ENCODE measurements at places on chromosomes 5 and 9.

DNA sequence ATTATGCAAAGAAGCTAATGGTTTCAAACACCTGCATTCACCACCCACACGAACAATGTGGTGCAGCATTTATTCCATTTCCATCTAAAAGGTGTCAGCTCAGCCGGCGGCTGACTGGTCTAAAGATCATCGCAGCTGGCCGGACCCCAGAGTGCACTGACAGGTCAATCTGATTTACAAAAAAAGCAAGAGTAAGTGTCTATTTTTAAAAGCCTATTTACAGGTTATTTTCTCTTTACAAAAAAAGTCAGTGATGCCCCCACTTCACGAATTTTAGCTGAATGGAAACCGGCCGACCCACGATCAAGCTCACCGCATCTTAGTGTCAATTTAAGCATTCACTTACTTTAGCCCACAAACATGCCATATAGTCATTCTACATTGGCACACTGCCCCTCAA is 58.3 kb downstream of the SEMA4D start:
- DNase-seq: no peak

DNA sequence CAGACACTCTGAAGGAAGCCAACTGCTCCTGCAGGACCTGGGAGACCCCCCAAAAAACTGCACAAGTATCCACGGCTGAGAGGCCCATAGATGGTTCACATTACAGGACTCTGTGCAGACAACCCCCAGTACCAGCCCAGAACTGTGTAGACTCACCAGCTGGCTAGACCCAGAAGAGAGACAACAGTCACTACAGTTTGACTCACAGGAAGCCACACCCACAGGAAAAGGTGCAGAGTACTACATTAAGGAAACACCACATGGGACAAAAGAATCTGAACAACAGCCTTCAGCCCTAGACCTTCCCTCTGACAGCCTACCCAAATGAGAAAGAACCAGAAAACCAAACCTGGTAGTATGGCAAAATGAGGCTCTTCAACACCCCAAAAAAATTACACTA is 281.2 kb upstream of the RGMB start:
- no peak for DNase-seq

GRCh38 chr9:16992138-16992537 is 121.7 kb upstream of the BNC2 start:
- DNase-seq: no peak

DNA sequence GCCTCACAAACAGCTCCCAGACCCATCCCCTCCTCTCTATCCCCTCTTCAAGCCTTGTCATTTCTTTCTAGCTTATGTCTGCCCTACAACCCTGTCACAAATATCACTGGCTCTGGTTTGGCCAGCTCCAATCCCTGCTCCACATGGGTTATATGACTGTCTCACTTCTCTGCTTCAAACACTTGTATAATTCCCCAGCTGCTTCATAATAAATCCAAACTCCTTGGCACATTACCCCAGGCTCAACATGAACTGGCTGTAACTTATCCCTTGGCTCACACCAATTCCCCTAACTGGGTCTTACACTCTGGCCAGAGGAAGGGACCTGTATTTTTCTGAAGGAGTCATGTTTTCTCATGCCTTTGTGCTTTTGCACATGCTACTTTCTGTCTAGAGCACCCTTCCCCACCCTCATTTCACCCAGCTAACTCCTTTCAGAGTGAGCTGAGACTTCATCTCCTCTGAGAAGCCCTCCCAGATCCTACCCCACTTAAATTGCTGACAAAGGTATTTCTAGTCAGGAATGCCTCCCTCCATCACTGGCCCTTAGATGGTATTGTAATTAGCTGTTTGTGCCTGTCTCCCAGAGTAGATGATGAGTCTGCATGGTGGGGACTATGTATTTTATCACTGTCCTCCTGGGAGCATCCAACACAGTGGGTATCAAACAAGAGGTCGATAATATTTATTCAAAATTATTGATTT is 5.3 kb downstream of the PRXL2C start:
- no peak for DNase-seq

- no peak for DNase-seq
These were observed 70.3 kb downstream of the SPEF2 start for GRCh38 chr5:35687961-35688360.
